ENCODE measurements at places on chromosomes 11 and 22.

DNA sequence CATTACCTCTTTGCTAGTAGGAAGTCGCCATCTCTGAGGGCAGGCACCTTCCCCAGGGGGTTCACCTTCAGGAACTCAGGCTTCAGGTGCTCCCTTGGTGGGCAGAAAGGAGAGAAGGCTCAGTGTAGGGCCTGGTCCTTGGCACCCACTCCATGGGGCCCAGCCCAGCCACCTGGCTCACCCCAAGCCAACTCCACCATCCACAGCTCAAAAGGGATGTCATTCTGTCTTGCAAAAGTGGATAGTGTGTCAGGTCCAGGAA is 2.7 kb upstream of the GSTT4 start:
- no peak for DNase-seq

- peak; percentile 32 for DNase-seq
Observed at GRCh38 chr11:2752204-2752770, 52.5 kb upstream of the KCNQ1OT1 start.

GRCh38 chr11:19663206-19663605 is 49.4 kb upstream of the NAV2 start:
- no peak for DNase-seq

- DNase-seq, result no peak
Observed at GRCh38 chr22:49727881-49728569, 99.6 kb downstream of the BRD1 start.

- DNase-seq, result no peak
Observed at GRCh38 chr22:19785461-19786263, 25.1 kb downstream of the TBX1 start.

DNA sequence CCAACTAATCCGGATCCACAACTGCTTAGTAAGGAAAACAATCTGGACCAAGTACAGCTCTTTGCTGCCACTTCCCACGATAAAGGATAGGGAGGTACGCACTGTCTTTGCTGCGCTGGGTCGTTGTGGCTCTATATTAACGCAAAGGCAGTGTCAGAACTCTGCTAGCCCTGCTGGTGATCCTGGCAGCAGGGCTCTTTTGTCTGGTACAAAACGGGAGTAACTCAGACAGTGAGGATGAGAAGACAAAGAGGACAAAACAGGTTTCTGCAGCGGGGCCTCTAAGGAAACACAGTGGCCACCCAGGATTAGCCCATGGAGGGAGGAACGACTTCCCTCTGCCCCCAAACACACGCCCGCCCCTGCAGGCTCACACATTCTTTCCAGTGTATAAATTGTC is 26.1 kb downstream of the GAL start:
- DNase-seq, result no peak

DNA sequence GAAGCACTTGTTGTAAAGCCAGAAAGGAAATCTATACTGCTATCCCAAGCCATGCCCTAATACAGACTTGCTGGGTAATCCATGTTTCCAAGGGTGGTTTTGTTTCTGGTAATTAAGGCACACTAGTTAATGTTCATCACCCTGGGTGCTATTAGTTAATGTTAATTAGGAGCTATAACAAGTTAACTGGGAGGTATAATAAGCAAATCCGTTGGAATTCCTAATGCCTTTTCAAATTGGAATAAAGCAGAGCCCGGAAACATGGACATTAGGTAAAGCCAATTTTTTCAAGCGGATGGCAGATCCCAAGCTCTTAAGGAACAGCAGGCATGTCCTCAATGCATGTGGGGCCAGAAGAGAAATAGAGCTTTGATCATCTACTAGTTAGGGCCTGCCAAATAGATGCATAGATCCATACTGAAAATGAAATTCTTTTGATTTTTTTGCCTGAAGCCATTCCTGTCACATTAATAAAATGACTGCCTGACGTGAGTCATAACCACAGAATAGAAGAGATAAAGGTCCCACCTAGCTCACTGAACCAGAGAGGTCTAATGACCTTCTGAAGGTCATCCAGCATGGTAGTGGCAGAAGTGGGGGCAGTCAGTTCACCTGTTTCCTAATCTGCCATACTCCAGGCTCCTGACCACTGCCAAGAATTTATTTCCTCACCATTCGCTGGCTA is 28.5 kb upstream of the CCDC34 start:
- no peak for DNase-seq

GRCh38 chr11:45818961-45819605 is 14.1 kb downstream of the SLC35C1 start:
- DNase-seq, result no peak

- peak; percentile 97 for DNase-seq
Observed at GRCh38 chr11:7977232-7977917, 9.8 kb upstream of the EIF3F start.

GRCh38 chr11:18384157-18384641 is 10.2 kb upstream of the LDHA start:
- peak; percentile 79 for DNase-seq

GRCh38 chr11:79100093-79100910 is 340.5 kb downstream of the TENM4 start:
- peak; percentile 55 for DNase-seq

- no peak for DNase-seq
Observed at GRCh38 chr22:46465345-46465720, 72.1 kb downstream of the CELSR1 start.

DNA sequence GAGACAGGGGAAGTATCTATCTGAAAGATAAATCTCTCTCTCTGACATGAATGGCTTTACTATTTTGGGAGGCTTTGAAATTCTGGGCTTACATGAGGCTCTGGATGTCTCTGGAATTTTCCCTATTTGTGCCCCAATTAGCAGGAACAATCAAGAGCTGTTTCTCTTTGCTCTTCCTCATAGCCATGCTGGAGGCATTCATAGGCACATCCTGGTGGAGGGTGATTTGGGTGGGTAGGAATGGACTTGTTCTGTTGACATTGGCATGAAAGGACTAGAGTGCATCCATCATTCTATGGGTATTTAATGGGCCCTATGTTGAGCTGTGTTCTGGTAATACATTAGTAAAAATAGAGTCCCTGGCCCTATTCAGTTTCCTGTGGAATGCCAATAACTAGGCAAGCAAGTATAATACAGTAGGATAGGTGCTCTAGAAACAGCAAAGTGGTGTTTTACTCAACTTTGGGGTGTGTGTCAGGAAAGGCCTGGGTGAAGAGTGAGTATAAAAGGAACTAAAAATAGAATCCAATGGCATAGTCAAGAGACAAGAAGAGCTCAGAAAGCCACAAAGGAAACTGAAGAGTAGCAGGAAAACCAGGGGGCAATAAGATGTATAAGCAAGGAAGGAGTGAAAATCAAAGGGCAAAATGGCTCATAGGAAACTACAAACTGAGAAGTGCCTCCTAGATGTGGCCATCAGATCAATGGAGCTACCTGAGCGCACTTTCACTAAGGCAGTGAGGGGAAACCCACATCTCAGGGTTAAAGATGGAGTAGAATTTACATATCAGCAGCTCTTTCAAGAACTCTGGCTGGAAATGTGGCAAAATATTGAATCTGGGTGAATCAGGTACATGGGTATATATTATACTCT is 45.0 kb downstream of the CWC15 start:
- no peak for DNase-seq

GRCh38 chr22:45418056-45418769 is 4.7 kb downstream of the RIBC2 start:
- DNase-seq, result no peak

DNA sequence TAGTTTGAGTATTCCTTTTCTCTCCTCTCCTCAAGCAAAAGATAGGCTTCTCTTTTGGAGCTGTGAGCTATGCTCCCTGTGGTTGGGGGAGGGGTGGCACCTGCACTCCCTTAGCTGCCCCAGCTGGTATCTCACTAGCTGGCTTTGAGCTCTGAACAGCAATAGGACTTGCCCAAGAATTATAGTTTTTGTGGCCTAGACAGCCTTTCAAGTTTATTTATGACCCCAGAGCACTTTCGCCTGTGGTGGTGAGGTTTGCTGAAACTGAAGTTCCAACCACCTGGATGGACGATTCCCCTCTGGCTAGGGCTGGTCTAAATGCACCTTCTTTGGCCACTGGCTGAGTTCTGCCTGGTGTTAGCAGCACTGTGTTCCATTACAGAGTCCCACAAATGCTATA is 37.1 kb upstream of the SLC37A2 start:
- DNase-seq, result no peak

GRCh38 chr22:49367041-49367697 is 460.5 kb downstream of the BRD1 start:
- no peak for DNase-seq

GRCh38 chr11:81072273-81072672 is 1631.4 kb upstream of the TENM4 start:
- no peak for DNase-seq

- no peak for DNase-seq
Observed at GRCh38 chr11:85809863-85810262, 1.1 kb downstream of the SYTL2 start.

DNA sequence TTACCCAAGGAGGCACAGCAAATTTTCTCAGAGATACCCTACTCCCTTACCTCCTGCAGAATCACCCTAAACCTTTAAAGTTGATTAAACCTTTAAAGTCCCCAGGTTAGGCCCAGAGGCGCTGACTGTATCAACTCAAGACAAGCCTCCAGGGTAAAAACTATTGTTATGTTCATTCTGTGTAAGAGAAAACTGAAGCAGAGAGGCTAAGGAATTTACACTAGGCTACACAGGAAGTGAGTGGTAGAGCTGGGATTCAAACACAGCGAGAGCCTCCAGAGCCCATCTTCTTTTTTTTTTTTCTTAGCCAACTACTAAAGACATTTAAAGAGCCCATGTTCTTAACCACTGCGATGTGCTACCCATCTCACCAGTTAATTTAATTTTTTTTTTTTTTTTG is 56.3 kb upstream of the GRK3 start:
- no peak for DNase-seq

GRCh38 chr11:26835611-26836010 is 113.8 kb upstream of the SLC5A12 start:
- DNase-seq, result no peak

DNA sequence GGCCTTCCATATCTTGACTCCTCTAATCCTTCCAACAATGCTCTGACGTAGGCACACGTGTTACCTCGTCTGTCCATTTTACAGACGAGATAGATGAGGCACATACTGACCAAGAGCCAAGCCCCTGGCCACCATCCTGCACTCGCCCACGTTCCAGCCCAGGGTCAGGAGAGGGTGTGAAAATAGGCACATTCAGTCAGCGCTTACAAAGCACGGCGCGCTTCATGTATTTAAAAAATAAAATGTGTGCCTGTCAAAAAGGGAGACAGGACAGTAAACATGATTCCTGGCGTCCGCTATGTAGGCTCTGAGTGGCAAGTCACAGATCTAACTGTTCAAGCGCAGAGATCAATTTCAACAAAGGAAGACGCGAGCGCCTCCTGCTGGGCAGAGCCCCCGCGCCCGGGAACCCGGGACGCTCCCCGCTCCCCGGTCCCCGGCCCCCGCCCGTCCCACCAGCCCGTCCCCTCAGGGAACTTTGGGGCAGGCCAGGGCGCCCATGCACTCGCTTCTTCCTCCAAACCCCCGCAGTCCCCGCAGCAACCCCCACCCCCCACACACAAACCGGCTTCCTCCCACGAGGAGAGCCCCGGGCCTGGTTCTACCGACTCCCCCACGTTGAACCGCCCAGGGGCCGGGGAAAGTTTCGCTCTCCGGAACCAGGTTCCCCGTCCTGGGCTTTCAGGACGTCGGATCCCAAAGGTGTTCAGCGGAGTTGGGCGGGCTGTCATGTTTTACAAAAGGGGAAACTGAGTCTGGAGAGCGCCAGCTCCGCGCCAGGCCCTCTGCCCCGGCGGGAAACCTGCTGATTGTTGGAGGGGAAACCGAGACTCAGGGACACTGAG is 10.4 kb upstream of the C1QTNF6 start:
- peak; percentile 58 for DNase-seq

All from IMR-90 (cell line).